ENCODE measurements at places on chromosomes 2 and 18. TPM values are rescaled to one million over a fixed set of nuclear protein-coding genes. Genes with fewer than 3 reads are reported as not detected.
A peak's percentile ranks its signal among the peaks of the same experiment; 100 is the strongest.

DNA sequence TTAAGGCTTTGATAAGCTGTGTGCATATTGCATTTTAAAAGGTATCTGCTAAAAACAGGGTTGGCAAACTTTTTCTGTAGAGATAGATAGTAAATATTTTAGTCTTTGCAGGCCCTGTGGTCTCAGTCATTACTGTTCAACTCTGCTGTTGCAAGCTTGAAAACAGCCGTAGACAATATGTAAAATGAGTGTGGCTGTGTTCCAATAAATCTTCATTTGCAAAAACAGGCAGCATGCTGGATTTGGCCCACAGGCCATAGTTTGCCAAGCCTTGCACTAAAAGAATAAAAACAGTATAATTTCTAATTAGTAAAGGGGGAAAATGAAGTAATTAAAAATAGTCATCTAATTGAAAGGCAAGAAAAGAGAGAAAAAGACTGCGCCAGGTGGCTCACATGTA is 35.3 kb downstream of the GCKR start:
- no peak for DNase-seq

Gene STON1
- total RNA-seq = 0.80 TPM

DNA sequence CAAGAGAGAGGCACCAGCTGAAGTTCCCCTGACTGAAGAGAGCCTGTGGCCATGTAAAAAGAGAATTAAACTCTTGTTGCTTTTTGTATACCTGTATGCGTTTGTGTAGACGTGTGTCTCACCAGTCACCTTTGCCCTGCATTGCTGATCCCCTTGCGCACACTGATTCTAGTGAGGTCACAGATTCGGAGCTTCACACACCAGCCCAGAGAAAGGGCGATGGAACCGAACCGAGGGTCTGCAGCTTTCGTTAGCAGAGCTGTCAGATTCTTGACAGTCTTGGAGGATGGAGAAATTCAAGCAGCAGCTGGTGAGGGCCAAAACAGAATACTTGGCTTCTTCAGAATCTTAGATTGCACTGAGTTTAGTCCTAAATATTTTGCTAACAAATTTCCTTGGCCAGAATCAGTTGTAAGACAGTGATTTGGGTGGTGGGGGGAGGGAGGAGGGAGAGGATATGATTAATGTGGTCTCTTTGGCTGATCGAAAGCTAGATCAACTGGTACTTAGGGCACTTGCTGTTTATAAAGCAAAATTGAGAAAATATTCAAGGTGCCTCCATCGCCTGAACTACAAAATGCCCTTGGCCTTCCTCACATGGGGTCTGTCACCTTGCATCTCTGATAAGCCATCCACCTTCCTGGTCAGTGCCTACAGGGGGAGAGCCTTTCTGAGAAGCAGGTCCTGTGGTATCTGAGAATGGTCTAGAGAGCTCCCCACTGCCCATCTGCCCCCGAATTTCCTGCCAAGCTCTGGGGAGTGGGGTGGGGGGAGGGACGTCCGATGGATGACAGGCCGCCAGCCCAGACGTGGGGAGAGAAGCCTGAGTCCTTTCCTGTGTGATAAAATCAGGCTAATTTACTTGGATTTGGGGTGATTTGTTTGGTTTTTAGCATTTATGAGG is 123.5 kb downstream of the CABLES1 start:
- no peak for DNase-seq

GRCh38 chr2:233867993-233868532 is at the start of gene MSL3B:
TSS of gene MSL3B (minus strand) at chr2:233868386.
- DNase-seq = peak; percentile 74

Gene REG1B
- not detected for total RNA-seq

GRCh38 chr2:6965071-6965795 is 48.0 kb downstream of the RNF144A start:
- DNase-seq = no peak

DNA sequence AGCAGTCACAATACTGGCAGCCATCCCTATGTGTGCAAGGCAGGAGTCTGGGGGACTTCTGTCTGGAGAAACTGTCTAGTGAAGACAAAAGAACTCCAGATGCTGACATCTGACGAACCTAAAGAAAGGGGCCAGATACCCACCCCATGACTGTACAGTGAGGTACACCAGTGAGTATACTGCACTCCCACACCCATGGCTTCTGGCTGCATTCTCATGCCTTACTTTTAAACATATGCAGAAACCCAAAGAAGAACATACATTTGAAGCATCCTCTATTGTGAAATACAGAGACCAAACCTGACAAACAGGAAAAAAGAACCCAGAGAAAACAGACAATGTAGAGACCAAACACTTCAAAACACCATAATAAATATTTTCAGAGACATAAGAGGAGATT is 102.2 kb downstream of the ACTR3 start:
- no peak for DNase-seq

Gene PID1
- total RNA-seq = not detected

Gene GPR45
- total RNA-seq = not detected

DNA sequence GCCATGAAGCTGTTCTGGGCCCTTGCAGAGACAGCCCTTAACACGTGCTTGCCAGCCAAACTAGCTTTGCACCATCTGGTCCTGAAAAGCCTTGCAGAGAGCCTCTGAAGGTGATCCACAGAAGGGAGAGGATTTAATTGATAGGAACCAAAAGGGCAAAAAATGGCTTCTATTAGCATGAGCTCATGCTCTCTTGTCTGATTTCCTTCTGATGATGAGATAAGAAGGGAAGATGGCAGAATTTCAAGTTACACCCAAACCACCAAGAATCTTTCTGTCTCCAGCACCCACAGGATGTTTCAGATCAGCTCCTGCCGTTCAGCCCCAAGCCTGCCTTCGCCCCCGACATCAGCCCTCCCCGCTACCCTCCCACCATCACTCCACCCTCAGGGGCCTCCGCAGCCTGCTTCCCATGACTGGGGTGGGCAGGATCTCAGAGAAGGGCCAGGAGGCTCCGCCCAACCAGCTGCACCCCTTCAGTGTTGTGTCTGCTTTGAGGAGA is 23.4 kb upstream of the GLI2 start:
- DNase-seq = no peak

DNA sequence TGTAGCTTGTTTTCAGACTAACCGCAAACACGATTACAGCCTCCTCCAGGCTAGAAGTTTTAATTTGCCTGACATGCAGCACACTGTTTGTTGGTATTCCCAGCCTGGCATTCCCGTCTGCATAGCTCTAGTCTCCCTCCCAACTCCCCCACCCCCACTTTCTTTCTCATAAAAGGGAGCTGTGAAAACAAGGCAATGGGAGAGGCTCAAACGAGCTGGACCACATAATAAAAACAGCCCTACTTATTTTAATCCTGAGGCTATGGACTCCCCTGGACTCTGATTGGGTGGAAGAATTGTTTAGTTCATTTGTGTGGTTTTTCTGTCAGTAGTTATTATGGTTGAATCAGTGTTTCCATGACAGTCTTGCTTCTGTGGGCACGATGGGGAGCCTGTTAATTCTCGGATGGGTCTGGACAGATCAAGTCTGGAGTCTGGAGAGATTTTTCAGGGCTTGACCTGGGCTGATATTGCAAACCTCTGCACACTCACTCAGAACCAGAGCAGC is 1.2 kb downstream of the STON1 start:
- no peak for DNase-seq

DNA sequence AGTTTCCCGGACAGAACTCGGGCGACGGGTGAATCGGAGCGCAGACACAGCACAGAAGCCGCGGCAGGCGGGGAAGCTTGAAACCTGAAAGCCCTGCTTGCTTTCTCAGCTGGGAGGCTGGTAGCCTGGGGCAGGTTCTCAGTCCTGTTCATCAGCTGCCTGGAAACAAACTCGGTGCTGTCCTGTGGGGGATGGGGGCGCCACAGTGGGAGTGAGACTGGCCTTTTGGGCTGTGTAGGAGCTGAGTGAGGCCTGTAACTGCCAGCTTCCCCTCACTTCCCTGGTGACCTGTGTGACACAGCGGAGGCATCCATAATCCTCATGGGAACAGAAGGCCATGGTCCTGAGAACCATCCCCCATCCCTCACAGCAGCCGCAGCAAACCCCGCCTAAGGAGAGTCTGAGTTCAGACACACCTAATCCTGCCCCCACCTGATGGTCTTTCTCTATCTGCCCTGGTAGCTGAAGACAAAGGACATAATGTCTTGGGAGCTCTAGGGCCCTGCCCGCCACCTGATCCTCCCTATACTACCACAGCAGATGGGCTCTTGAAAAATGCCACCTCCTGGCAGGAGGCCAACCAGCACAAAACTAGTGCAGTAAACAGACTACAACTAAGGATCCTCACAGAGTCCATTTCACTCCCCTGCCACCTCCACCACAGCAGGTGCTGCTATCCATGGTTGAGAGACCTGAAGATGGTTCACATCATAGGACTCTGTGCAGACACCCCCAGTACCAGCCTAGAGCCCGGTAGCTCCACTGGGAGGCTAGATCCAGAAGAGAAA is 52.7 kb upstream of the LDLRAD4 start:
- DNase-seq = no peak

DNA sequence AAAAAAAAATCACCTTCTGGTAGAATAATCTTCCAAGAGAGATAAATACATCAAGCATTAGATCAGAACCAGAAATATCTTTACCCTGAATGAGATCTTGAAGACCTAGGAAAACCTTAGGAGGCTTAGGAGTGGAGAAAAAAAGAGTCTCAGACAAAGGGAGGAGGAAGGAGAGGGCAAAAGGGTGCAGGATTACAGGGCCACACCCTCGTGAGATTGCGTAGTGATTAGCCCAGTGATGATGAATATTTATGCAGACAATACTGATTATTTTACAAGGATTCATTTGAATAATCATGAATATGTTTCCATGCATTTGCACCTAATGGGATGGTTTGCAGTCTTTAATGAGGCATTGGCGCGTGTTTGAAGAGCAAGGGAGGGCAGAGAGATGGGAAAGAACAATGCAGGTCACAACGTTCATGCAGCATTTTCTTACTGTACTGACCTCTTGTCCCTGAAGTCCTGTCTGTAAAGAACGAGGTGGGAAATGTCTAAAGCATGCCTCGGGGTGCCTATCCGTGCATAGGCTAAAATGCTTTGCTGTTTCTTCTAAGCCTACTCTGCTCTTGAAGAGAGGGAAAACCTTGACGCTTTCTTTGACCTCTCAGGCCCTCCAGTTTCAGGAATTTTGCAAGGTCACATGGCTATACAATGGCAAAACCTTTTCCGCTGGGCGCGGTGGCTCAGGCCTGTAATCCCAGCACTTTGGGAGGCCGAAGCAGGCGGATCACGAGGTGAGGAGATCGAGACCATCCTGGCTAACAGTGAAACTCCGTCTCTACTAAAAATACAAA is 18.6 kb upstream of the ZNF532 start:
- no peak for DNase-seq
